Activated B cell treated with CpG ODN at 0.5 μM for 24 hours (primary cell): ENCODE measurements at places on chromosomes 16 and 17.
A peak's percentile ranks its signal among the peaks of the same experiment; 100 is the strongest.

- peak within 1 kb of the TSS; percentile 94 for H3K4me3 ChIP-seq
- peaks cover 35% of the 10 kb centered on the region for H3K36me3 ChIP-seq
- H3K27ac ChIP-seq, result peak within 1 kb of the TSS; percentile 97
- H3K27me3 ChIP-seq, result no peaks in the 10 kb centered on the region
- H3K4me1 ChIP-seq, result peaks cover 51% of the 10 kb centered on the region
- peak; percentile 70 for DNase-seq
Observed at GRCh38 chr17:42287977-42288802, at the start of gene STAT5A. Gene STAT5A (plus strand): TSS chr17:42288498. CDS start chr17:42289412, 914 bp downstream.

DNA sequence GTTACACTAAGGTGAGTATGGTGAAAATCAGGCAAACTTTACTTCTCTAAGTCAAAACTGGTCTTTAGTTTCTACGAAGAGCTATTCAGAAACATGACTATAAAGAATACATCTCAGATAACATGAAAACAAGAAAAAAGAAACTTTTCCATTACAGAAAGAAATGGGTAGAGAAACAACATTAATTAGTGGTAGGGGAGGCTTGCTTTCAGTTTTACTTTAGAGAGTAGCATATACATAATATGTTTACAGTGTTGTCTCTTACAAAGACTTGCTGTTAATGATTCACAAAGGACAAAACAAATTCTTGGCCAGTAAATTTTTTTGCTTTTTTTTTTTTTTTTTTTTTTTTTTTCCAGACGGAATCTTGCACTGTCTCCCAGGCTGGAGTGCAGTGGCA lies 34.2 kb downstream of the CRLF3 start:
- H3K27ac ChIP-seq, result peak overlapping the region; percentile 13
- H3K4me3 ChIP-seq, result no peak overlapping the region
- H3K4me1 ChIP-seq, result no peaks in the 10 kb centered on the region
- peaks cover 77% of the 10 kb centered on the region for H3K36me3 ChIP-seq
- H3K27me3 ChIP-seq, result no peaks in the 10 kb centered on the region

GRCh38 chr16:4557973-4558372 lies 1.8 kb downstream of the C16orf96 start:
- H3K36me3 ChIP-seq, result no peaks in the 10 kb centered on the region
- DNase-seq, result no peak
- peaks cover 6% of the 10 kb centered on the region for H3K27me3 ChIP-seq
- H3K4me1 ChIP-seq, result no peaks in the 10 kb centered on the region

DNA sequence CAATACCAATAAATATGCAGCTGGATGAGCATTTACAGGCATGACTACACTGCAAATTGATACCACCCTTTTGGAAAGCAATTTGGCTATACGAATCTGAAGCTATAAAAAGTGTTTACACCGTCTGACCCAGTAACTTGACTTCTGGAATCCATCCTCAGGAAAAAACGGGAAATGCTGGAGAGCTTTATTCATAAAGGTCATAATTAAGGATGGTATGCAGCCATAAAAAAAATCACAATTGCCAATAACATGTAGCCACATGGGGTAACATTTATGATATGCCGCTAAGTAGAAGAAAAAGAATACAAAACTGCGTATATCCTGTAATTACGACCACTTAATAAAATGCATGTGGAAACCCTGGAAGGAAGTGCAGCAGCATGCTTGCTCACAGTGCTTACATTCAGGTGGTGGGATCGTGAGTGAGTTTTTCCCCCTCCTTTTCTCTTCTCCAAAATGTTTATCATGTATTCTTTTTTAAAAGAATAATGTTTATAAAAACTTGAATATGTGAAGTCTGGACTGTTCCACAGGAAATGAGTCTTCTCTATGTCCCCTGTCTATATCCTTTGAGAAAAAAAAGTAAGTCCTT lies 34.2 kb downstream of the COPRS start:
- no peaks in the 10 kb centered on the region for H3K4me1 ChIP-seq
- DNase-seq, result no peak
- no peaks in the 10 kb centered on the region for H3K36me3 ChIP-seq
- H3K4me3 ChIP-seq, result no peak overlapping the region

GRCh38 chr16:55734665-55735064 lies 78.9 kb downstream of the SLC6A2 start:
- no peaks in the 10 kb centered on the region for H3K4me1 ChIP-seq
- no peaks in the 10 kb centered on the region for H3K36me3 ChIP-seq
- DNase-seq, result no peak

DNA sequence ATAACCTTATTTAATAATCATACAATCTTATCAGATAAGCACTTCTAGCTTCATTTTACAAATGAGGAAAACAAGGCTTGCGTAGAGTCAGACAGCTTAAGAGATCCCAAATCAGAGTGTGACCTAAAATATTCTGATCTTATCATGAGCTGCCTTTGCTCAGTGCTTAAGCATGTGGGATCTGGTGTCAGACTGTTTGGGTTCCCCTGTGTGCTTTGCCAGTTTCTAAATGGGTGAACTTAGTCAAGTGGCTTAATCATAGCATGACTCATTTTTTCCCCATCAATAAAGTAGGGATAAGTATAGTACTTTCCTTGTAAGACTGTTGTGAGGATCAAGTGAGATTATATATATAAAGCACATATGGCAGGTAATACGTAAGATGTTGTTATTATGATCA lies 612.6 kb upstream of the C16orf82 start:
- DNase-seq, result no peak
- H3K4me1 ChIP-seq, result no peaks in the 10 kb centered on the region
- no peak overlapping the region for H3K27ac ChIP-seq
- H3K36me3 ChIP-seq, result no peaks in the 10 kb centered on the region
- H3K4me3 ChIP-seq, result no peak overlapping the region
- peaks cover 2% of the 10 kb centered on the region for H3K27me3 ChIP-seq

DNA sequence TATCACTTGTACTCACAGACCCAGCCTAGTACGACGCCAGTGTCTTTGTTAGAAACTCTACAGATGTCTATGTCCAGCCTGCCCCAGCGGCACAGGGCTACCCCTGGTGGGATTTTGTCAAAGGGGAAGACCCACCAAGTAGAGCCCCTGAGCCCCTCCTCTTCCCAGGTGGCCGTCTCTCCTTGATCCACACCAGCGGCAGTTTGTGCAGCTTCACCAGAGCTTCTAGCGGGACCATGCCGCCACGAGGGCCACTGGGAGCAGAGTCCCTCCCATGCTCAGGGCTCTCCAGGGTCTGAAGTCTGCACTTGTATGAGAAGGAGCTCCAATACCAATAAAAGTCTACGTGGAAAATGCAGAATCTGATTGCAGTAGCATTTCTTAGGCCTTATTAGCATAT lies 157.1 kb downstream of the RPTOR start:
- no peaks in the 10 kb centered on the region for H3K36me3 ChIP-seq
- H3K4me3 ChIP-seq, result no peak overlapping the region
- DNase-seq, result no peak
- H3K27me3 ChIP-seq, result no peaks in the 10 kb centered on the region

- no peak for DNase-seq
- H3K4me1 ChIP-seq, result peaks cover 30% of the 10 kb centered on the region
- peaks cover 44% of the 10 kb centered on the region for H3K36me3 ChIP-seq
- no peak overlapping the region for H3K4me3 ChIP-seq
- peaks cover 10% of the 10 kb centered on the region for H3K27me3 ChIP-seq
Observed at GRCh38 chr17:7258731-7259554, 3.3 kb downstream of the CLDN7 start.

- no peaks in the 10 kb centered on the region for H3K36me3 ChIP-seq
- no peak for DNase-seq
- H3K4me3 ChIP-seq, result no peak overlapping the region
Observed at GRCh38 chr16:27819881-27820610, 243.5 kb downstream of the GSG1L start.

DNA sequence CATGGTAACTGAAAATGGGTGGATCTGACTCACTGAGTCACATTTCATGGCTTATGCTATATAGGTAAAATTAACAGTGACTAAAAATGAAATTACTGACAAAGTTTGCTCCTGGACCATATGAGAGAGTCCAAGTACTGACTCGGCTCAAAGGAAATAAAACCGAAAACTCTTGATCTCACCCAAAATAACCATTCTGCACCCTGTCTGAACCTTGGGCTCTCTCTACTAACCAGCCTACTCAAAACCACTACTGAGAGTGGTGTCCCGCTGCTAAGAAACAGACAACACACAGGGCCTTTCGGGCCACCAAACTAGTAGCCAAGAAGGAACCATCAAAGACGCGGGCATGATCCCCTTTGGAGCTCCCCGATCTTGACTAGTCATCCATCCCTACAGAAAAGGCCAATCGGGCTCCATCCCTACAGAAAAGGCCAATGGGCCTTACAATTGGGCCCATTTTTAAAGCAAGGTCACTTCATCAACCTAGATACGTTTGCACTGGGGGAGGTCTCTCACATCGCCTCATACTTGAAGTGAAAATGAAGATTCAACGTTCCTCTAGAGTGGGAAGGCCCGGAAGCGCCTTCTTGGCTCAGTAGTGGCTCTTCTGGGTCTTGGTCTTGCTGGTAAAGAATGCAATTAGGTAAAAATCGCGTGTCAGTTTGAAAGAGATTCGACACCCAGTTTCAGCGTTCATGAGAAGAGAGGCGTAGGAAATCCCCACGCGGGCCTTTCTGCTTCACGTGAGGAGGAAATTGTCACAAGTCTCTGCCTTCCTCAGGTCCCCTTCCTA lies 720 bp upstream of the ZPBP2 start:
- peak overlapping the region; percentile 77 for H3K4me3 ChIP-seq
- H3K36me3 ChIP-seq, result peaks cover 20% of the 10 kb centered on the region
- H3K27ac ChIP-seq, result peak overlapping the region; percentile 97
- no peaks in the 10 kb centered on the region for H3K27me3 ChIP-seq
